Progenitor cell of endocrine pancreas (in vitro differentiated cells): ENCODE measurements at places on chromosomes 6 and 20.

- DNase-seq: no peak
Observed at GRCh38 chr20:7257692-7258466, 490.4 kb downstream of the BMP2 start.

- DNase-seq: no peak
Observed at GRCh38 chr6:3398165-3398562, 58.7 kb downstream of the SLC22A23 start.

GRCh38 chr6:27139756-27140579 is 107.5 kb upstream of the PRSS16 start:
- DNase-seq: no peak

DNA sequence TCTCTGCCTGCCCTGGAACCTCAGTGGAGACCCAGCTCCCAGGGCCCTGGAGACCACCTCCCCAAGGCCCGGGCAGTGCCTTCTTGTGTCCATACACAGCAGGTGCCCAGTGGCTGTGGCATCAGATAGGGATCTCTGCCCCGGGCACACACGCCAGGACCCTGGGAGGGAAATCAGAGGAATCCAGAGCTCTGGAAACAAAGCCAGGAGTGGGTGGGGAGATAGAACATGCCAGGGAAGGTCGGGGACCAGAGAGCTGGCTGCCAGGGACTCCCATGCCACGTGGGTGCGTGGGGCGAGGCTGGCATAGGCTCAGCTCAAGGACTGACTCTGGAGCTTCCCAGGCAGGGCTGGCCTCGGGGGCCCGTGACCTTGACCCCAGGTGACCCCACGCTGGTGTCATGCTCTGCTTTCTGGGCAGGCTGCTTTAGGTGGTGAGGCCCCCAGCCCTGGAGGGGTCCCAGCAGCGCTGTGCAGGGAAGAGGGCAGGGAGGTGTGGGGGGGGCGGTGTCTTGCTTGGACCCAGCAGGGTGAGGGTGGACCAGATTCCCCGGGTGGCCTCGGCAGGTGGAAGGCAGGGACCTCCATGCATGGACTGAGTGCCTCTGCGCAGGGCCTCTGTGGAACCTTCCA is 17.6 kb upstream of the GATA5 start:
- DNase-seq: no peak

- no peak for DNase-seq
Observed at GRCh38 chr6:56749632-56750151, 107.0 kb upstream of the DST start.

- no peak for DNase-seq
Observed at GRCh38 chr6:161727083-161727833, 453.4 kb upstream of the AGPAT4 start.

GRCh38 chr20:32749914-32750637 is 6.8 kb upstream of the COMMD7 start:
- DNase-seq: no peak

DNA sequence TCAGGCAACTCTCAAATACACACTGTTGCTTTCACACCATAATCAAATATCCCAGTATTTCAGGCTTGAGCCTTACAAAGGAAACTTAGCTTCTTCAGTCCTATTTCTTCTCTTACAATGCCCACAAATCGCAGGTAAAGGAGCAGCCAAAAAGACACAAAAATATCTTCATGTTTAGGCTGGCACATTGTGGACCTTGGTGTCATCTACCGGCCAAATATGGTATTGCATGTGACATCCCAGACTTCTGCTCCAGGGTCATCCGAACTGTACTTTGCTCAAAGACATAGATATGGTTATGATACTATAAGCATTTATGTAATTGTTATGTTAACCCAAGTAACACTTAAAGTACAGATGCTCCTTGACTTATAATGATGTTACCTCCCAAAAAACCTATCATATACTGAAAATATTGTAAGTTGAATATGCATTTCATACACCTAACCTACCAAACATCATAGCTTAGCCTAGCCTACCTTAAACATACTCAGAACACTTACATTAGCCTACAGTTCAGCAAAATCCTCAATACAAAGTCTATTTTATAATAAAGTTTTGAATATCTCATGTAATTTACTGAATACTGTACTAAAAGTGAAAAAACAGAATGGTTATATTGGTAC is 4.6 kb downstream of the OR2H2 start:
- DNase-seq: peak; percentile 27

- DNase-seq: no peak
Observed at GRCh38 chr20:46416421-46416820, 10.0 kb upstream of the ELMO2 start.
